ENCODE measurements at places on chromosomes 11 and 22.
A peak's percentile ranks its signal among the peaks of the same experiment; 100 is the strongest.

GRCh38 chr22:19292458-19293230 lies 1.1 kb upstream of the CLTCL1 start:
- no peak for DNase-seq

DNA sequence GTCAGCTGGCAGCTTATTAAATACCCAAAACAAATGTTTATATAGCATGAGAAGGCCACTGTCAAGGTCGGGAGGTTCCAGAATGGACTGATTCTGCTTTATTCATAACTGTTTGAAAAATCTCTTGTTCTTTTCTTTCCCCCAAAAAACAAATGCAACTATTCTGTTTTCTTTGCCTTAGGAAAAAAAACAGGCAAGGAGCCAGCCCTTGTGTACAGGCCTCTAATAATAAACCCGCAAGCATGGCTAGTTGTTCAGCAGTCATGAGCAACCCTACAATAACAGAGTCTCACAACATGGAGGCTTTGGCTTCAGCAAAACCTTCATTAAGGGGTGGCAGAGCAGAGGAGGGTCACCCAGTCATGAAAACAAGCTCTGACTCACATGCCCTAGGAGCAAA lies 191.7 kb downstream of the KIRREL3 start:
- DNase-seq = no peak

- DNase-seq = no peak
Measured at GRCh38 chr22:36979016-36979910, 40.0 kb downstream of the TST start.

GRCh38 chr22:43996170-43996980 lies 27.7 kb upstream of the PARVB start:
- DNase-seq = peak; percentile 40

GRCh38 chr22:29310065-29310862 lies 3.8 kb downstream of the GAS2L1 start:
- DNase-seq = no peak

DNA sequence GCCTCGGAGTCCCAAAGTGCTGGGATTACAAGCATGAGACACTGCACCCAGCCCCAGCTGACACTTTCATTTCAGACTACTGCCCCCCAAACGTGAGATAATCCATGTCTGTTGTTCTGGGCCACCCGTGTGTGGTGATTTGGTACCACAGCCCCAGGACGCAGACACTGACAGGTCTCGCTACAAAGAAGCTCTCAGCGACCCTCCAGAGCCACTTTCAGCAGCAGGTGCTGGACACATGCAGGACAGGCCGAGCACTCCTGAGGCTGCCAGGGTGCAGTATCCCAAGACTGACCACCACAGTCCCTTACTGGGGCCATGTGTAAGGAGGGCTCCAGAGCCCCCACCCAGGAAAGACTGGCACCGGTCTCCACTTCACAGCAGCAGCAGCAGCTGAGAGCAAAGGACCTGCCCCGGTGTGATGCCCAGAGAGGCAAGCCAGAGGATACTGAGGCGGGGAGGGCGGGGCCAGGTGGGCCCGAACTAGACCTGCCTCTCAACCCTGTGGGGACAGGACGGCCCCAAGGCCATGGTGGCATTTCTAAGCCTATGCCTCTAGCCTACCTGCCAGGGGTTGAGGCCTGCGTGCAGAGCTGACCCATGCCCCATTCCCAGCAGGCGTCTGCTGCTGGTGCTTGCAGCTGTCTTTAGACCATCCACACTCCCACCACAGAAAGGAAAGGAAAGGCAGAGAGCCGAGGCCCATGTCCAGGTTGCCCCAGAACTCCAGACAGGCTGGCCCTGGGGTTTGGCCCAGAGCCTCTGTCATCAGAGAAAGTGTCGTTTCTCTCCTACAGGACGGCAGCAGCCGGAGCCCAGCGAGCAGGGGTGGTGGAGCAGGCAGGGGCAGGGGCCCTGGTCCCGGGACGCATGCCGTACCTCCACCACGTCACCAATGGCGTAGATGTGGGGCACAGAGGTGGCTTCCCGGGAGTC lies 28.0 kb upstream of the GNB1L start:
- DNase-seq = no peak

DNA sequence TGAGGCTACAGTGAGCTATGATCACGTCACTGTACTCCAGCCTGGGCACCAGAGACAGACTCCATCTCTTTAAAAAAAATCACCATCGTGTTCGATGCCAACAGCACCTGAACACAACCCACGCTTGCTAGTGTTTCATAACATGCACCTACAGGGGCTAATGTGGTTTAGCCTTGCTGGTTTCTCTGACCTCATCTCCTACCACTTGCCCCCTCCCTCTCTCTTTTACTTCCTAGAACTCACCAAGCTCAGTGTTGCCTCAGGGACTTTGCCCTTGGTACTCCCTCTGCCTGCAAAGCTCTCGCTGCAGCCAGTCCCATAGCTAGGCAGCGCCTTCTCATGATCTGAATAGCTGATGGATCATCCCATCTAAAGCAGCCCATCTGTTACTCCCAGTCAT lies 99.8 kb downstream of the FBXO7 start:
- DNase-seq = no peak

DNA sequence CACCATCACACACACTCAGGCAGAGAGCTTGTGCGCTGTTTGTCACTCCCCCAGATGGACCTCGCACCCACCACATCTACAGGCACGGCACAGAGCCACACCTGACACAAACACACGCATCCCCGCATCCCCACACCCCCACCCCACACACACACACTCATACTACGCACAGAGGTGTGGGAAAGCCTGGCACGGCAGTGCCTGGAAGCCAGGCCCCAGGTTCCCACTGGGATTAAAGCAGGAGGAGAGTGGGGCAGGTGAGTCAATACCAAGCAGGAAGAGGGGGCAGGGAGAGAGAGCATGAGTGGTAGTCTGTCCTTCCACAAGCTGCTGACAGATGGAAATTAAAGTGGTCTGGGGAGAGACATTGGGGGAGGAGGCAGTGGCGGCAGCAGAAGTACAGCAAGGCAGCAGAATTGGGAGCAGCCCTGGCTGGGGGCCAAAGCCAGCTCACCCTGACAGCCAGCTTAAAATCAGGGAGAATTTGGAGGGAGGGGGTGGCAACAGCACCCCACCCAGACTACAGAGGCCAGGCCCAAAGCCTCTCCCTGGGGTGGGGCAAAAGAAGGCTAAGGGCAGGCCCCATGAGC lies 20.7 kb downstream of the TNKS1BP1 start:
- no peak for DNase-seq

DNA sequence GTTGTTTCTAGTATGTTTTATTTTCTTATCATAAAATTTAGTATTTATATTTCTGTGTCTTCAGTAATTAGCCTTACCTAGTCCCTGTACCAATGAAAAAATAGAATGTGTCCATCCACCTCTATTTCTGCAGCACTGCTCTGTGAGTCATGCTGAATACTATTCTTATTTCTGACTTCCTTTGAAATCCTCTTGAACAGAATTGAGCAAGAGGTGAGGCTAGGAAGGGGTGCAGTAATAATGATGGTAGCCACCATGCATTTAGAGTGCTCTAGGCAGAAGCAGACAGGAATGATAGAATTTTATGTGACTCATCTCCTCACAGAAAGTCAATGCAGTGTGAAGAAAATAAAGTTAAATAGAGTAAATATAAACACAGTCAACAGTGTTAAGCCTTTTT lies 60.0 kb downstream of the OR10A6 start:
- DNase-seq = no peak

Data from stimulated activated CD8-positive, alpha-beta memory T cell treated with anti-CD3 and anti-CD28 coated beads, Interleukin-7, amount 100 ng/mL, for 24 hours (primary cell).